ENCODE measurements at places on chromosomes 1 and 21.

DNA sequence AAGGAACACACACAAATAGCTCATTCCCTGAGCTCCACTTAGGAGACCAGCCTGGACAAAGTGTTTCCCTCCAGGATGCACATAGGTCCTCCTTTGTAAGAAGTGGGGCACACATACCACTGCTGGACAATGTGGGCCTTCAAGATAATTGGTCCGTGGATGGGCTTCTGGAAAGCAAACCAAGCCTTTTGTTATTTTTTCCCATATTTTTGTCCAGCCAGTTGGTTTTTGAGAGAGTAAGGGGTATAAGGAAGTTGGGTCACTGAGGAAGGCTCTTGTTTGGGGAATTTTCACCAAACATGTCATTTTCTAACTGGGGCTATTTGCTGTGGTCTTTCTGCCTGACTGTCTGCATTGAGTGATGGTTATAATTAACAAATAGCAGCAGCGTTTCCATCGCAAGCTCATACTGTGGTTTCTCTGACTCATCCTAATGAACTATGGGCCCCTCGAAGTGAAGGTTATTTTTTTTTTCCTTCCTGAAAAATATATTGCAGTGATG lies 306.3 kb upstream of the DUSP10 start:
- no peak for DNase-seq

DNA sequence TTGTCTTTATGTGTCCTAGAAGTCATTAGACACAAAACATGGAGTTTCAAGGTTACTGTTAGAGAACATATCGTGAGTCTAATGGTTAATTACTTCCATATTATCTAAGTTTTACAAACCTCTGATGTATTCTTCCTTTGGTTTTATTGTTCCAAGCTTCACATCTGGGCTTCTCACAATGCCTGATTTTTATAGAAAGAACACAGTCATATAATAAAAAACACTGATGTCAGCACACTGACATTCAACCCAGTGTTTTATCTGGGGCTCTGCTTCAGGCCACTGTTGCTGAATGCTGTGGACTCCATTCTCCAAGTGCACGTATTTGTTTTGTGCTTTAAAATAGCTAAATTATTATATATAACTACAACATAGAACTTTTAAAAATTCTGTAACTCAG lies 232.9 kb downstream of the SMYD3 start:
- DNase-seq, result no peak

GRCh38 chr21:36790616-36791015 lies 91.7 kb downstream of the SIM2 start:
- no peak for DNase-seq

DNA sequence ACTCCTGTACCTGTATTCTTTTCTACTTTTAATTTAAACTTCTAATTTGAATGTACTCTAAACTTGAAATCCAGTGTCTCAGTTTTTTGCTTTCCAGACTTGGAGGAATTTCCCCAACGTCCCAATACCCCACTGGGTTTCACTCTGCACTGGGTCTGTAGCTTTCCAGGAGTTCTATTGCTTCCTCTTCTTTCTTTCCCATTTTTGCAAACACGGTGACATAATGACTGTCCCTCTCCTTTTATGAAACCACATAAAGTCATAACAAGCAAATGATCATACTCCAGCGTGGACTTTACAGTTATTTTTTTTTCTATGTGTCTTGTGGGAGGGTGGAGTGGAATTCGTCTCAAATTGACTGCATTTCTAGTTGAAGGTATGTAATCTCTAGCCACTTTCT lies 97.1 kb downstream of the FASLG start:
- no peak for DNase-seq

DNA sequence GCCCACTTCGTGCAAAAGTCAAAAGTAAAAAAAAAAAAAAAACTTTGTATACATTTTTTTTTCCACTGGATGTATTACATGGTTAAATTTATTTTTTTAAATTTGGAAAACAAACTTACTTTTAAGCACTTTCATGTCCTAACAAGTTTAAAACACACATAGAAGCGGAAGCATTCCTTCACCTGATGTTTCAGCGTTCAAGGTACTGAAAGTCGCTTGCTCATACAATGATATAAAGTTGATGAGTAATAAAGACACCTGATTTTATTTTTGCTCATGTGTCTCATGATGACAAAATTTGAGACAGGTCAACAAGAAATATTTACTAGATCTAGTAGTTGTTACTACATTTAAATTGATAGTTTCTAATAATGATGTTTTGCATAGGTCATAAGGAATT lies 35.5 kb downstream of the ADAMTS1 start:
- DNase-seq, result no peak

DNA sequence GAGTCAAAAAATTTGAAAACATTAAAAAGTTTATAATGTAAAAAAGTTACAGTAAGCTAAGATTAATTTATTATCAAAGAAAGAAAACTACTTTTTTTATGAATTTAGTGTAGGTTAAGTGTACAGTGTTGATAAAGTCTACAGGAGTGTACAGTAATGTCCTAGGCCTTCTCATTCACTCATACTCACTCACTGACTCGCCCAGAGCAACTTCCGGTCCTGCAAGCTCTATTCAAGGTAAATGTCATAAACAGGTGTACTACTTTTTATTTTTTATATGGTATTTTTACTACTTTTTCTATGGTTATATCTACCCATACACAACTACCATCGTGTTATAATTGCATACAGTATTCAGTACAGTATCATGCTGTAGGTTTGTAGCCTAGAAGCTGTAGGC lies 49.6 kb downstream of the TBX19 start:
- no peak for DNase-seq

DNA sequence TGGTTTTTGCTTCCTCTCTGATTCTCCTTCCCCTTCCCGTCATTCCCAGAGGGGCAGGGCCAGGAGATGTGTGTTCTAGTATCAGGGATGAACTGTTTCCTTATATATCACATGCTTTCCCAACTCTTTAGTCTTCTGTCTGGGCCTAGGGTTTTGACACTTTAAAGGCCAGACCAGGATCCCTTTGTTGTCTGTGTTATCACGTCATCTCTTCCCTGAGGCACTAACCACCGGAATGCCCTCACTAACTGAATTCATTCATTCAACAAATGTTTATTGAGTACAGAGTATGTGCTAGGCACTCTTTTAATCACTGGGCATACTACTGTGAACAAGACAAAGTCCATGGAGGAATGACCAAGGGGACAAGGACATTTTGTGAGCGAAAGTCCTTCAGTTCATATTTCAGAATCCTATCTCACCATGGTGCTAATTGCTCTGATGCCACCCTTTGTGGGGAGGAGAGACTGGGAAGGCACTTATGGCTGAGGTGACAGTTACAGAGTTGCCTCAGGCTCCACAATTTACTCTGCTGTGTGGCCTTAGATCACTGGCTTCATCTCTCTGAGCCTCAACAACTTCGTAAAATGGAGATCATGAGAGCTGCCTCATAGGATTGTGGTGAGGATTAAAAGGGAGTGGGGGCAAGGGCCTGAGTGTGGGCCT lies 12.0 kb upstream of the ZNF362 start:
- DNase-seq, result no peak

DNA sequence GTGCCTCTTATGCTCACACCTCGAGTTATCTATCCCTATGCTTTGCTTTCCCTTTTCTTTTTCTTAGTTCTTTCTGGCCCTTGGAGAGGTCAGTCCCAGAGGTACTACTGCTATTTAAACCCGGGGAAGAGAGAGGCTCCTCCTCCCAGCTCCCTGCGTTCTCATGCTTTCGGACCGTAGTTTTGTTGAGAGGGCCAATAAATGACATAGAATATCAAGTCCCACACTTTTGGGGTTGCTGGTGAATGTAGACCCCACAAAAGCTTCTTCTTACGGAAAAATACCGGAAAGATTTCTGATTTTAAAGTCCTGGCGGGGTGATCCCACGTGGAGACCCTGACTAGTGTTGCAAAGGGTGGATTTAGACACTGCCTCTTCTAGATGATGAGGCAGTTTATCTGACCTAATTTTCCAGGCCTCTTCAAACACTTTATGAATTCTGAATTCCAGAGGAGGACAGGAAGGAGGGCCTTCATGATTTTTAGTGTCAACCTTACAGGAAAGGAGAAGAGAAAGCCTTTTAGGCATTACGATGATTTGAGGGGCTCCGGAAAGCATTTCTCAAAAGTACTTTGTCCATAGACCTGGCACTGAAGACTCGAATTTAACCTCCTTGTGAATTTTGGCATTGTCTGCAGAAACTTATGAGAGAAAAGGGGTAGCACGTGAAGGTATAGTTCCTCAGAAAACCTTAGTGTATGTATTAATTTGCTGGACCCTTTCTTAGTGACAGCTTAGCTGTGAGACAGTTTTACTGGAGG lies 694 bp downstream of the TMEM167B start:
- DNase-seq, result peak; percentile 75

DNA sequence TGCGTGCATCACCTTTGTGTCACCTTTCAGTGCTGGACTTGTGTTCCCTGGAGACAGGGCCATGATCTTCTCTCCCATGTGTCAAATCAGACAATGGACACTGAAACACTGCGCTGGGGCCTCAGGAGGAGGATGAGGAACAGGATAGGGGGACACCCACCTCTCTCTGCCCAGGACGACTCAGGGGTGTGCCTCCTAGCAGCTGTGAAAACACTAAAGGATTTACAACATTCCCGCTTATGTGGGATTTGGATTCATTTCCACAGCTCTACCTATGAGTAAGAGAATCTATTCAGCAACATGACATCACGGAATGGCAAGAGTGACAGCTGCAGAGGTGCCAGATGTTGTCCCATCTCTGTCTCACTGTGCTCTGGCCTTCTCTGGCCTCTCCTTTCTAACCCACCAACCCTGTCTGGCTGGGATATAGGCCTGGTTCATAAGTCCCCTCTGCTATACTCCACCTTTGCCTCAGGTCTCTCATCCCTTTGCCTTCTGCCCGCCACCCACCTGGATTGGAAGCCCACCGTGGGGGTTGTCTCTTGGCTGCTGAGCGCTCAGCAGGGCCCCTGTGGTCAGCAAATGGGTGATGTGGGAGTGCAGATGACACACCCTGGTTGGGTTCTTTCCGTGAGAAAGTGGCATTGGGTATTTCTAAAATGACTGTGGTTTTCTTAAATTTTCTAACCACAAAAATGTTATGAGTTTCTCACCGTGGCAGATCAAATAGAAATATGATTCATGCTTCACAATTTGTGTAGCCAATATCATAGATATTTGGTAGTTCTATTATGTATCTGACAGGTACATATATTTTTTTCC lies 47.1 kb upstream of the TLR5 start:
- DNase-seq, result no peak

DNA sequence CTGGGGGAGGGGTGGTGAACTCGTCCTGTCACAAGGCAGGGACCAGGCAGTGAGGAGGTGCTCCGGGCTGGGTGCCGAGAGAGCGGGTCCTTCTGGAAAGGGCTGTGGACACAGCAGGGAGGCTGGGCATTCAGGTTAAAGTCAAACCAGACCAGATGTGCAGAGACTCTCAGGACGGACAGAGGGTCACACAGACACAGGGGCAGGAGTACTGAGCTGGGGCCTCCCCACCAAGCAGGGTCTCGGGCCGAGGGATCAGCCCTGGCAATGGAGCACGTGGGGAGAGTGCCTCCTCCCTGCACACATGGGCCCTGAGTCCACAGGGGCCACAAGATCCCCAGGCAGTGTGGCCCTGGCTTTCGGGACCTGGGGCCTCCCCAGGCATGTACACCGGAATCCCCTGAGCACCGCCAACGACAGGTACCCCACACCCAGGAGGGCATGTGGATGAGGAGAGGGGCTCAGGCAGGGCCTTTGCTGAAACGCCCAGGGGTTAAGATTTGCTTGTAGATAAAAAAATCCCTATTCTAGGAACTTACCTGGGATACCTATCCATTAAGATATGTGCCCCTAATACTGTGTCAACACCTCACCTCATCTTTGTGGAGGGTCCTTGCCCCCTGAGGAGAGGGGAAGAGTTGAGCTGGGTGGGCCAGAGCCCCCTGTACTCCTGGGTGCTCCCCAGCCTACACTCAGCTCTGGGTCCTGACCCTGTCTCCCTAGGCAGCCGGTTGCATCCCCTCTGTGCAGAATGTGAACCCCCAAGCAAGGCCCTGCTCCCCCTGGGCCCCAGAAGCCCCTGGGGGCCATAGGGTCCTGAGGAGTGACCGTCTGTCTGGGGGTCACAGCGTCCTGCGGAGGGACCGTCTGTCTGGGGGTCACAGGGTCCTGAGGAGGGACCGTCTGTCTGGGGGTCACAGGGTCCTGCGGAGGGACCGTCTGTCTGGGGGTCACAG lies 46.9 kb upstream of the ADARB1 start:
- peak; percentile 52 for DNase-seq

- DNase-seq, result no peak
Measured at GRCh38 chr1:209807509-209807908, 1.6 kb upstream of the IRF6 start.

- peak; percentile 73 for DNase-seq
Measured at GRCh38 chr1:228434689-228435088, 18.0 kb upstream of the TRIM17 start.

GRCh38 chr1:201138311-201138840 lies 11.4 kb upstream of the ASCL5 start:
- no peak for DNase-seq

- DNase-seq, result no peak
Measured at GRCh38 chr1:112637254-112638109, 17.9 kb downstream of the CAPZA1 start.

DNA sequence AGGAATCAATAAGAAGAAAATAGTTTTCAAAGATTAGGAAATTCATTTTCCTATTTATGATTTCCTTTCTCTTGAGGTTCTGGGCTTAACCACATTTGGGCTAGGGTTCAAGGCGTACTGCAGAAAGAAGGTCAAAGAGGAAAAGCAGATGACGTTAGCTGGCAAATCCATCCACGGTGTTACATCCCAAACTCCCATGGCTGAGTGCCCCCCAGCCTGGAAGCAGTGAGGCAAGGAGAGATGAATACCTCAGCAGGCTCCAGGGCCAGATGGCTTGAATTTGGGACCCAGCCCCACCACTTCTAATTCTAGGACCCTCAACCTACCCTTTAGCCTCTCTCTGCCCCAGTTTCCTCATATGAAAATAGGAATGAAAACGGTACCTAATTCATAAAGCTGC lies 17.7 kb downstream of the SUSD4 start:
- DNase-seq, result no peak

DNA sequence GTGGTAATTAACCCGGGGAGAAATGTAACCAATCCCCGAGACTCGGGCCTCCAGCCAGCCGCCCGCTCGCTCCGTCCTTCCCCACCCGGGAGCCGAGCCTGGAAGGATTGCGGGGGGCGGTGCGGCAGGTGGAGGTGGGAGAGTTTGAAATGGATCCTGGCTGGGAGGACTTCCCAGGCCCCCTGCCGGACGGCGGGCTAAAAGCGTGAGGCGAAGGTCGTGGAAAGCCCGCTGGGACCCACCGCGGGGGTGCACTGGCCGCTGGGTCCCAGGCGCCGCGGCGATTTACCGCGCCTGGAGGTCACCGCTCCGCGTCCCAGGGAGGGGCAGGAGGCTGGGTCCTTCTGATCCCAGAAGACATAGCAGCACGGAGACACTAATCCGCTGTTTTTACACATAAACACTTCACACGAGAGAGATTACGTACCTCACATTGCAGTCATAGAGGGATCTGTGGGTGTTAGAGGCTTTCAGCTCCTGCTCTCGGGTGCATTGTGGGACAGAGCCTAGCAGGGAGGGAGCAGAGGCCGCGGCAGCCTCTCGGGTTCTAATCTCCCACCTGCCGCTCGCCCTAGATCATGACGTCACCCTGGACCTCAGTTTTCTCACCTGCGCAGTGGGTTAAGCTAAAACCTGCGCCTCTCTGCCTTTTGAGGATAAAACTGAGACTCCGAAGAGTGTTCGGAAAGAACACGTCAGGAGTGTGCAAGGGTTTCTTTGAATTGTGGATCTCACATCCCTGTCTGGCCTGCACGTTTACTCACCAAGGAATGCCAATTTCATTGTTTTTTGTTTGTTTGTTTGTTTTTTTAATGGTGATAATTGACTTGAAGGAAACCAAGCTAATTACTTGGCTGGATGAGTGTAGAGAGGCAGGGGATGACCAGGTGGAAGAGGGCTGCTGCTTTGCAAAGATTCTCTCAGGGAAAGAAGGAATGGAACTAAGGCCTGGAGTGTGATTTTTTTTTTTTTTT lies 17.1 kb upstream of the TMEM9 start:
- peak; percentile 87 for DNase-seq

Measured in H7 (cell line).